G401 (cell line): ENCODE measurements at places on chromosomes 4 and X. TPM values are rescaled to one million over a fixed set of nuclear protein-coding genes. Genes with fewer than 3 reads are reported as not detected.

GRCh38 chr4:56007154-56007553 lies 58.4 kb downstream of the CEP135 start:
- DNase-seq: no peak

DNA sequence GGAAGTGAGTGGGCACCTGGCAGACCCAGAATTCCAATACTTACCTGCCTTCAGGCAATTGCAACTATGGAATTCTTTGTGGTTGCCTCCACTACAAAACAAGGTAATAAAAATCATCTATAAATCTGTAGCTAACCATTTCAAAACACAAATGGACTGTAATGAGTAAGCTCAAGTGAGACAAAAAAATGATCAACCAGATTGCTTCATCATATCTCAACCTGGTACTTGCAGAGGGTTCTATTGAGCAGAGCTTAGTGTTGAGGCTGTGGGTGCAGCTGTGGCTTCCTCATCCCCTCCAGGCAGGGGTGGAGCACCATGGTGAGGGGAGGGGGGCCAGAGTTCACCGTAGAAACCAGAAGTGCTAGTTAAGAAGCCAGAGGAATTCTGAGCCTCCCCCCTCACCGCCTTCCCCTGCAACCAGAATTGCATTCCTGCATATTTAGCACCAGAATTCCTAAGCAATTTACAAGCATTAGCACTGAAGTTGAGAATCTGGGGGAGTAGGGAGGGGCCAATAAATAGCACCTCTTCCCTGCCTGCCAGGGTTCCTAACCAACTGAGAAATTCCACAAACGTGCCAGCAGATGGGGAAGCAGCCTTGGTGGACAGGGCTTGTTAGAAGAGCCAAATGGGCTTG lies 11.5 kb downstream of the CTAG1A start:
- no peak for DNase-seq

- DNase-seq: no peak
Measured at GRCh38 chr4:182897601-182898478, 19.3 kb downstream of the DCTD start.

DNA sequence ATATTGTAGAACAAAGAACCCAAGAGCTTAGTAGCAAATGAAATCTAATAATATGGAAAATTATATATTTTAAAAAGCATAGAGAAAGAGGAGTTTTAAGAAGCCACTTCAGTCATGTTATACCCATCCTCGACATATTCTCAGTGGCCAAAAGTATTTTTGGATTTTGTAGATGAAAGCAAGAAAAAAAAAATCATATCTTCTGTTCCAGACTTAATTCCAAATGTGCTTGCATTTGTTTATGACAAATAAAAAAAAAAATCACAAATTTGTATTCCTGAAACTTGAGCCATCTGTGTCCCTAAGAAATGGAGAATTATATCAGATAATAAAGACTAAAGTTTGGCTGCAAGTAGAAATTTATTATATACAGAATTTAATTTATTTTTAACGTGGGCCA lies 1482.4 kb upstream of the PABPC4L start:
- DNase-seq: no peak

Gene RPS6KA3
- 8.2 and 15.4 TPM in 2 replicates for total RNA-seq

Gene AREG
- total RNA-seq: not detected in 2 replicates
